ENCODE measurements at places on chromosomes 16 and 17.
A peak's percentile ranks its signal among the peaks of the same experiment; 100 is the strongest.

DNA sequence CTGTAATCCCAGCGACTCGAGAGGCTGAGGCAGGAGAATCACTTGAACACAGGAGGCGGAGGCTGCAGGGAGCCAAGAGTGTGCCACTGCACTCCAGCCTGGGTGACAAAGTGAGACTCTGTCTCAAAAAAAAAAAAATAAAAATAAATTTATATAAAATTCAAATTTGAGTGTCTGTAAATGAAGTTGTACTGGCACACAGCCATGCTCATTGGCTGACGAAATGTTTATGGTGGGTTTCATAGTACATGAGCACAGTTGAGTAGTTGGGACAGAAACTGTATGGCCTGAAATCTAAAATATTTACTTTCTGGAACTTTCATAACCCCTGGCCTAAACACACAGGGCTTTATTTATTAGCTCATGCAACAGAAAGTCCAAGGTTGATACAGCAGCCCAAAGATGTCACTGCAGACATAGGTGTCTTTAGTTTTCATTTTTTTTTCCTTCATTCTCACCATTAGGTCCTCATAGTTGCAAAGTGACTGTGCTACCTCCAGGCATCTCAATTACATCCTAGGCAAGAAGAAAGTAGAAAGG is 355.3 kb downstream of the SLC39A11 start:
- DNase-seq, result no peak

GRCh38 chr17:5264893-5265292 is 17.2 kb upstream of the RABEP1 start:
- DNase-seq, result no peak

DNA sequence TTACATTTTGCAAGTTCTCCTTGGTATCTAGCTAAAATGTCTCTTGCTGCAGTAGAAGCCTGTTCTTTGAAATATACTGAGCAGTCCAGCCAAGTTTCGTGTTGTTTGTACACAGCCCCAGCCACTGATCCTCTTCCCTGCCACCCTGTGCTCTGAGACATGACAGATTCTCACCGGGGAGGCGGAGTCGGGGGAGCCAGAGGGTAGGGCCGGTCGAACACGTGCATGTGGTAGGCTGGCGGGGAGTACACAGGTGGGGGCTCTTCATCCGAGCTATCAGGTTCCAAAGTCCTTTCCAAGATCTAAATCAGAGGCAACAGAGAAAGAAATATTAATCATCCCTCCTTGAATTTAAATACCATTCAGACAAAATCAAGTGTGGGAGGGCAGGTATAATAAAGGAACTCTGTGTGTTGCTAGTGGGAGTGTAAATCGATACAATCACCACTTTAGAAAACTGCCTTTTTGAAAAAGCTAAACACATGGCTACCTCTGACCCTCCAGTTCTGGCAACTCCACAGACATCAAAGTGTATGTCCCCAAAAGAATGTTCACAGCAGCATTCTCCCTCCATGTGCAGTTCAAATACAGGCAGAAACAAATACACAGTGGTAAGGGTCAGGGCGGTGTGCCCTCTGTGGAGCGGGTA is 29.7 kb upstream of the MRPS23 start:
- DNase-seq, result no peak

DNA sequence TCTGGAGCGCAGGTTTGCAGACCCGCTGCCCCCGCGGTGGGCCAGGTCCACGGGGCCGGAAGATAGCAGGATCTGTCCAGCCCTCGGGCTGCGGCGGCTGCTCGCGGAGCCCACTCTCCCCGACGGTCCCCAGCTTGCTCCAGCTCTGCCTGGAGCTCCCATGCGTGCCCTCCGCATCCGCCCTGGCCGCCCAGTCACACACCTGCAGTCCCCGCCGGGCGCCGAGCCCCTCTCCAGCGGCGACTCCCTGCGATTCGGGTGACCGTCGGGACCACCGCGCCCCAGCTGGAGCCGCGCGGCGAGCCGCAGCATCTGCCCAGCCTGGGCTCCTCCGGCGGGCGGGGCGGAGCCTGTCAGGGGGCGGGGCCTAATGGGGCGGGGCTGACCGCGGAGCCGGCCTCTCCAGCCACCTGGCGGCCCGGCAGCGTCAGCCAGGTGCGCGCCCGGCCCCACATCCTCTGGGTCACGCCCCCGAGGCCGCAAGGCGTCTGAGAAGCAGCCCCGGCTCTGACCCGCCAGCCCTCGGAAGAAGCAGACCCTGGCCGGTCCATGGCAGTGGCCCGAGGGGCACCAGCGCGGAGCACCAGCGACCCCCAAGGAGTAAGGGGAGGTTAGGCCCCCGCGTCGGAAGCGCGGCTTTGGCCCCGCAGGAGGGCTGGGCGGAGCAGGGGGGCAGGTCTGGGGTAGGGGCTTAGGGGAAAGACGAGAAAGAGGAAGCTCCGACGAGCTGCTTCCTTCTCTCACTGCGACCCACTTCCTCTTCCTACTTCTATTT is at the start of gene PIK3R5:
Gene PIK3R5 (minus strand): TSS at position 314 of the 775 bp plus-strand sequence. CDS start 54,213 bp downstream, outside the sequence.
- peak; percentile 81 for DNase-seq

- DNase-seq, result no peak
These were observed 3.8 kb downstream of the CENPV start for GRCh38 chr17:16349431-16349830.

DNA sequence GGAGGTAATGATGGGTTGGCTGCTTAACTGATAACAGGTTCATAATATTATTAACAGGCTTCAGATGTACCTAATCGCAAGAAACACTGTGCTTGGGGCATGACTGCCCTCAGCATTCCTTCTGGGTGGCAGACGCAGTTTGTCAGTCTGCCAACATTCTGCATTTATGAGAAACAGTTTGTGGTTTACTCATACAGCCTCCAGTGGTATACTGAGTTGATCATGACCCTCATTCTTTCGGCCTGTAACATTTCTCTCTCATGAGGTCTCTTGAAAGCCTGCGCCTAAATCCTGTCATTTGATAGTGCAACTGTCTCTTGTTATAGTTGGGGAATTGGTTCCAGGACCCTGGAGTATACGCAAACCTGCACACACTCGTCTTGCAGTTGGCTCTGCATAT is 4.9 kb upstream of the RUSF1 start:
- no peak for DNase-seq

DNA sequence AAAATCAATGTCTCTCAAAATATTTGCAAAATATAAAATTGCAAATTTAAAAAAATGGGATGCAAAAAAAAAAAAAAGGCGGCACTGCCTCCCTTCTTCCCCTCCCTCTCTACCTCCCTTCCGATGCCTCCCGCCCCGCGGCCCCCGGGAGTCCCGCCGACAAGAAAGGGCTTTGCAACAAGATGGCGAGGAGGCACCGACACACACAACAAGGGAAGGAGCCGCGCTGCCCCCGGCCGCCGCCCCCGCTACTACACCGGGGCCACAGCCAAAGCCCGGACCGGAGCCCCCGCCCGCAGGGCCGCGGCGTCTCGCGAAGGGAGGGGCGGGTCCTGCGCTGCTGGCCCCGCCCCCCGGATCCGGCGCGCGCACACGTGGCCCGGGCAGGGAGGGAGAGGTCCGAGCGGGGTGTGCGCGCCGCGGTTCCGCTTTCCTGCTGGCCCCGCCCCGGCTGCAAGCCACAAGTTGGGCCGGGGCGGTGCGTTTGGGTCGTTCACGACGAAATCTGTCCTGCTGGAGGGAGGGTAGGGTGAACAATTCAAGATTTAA is at the start of gene MNT:
Gene MNT (minus strand): TSS at position 184 of the 549 bp plus-strand sequence. CDS start 348 bp downstream, outside the sequence.
- peak; percentile 91 for DNase-seq

DNA sequence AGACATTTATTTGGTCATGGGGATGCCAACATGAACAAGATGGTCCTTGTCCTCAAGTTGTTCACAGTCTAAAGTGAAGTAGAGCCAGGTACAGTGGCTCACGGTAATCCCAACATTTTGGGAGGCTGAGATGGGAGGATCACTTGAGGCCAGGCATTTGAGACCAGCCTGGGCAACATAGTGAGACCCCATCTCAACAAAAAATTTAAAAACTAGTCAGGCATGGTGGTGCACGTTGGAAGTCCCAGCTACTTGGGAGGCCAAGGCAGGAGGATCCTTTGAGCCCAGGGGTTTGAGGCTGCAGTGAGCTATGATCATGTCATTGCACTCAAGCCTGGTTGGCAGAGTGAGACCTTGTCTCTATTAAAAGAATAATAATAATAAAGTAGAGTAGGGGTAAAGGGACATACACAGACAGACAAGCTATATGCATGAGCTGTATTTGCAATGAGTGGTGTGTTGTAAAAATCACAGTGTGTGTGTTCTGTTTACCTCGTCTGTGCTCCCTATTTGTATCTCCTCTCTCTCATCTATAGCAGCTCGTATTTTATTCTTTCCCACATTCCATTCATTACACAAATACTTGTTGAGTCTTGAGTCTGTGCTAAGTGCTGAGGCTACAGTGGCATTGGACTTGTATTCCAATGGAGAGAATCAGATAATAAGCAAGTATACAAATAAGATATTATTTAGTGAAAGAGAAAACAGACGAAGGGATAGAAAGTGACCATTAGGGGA is 73.9 kb upstream of the DHX40 start:
- no peak for DNase-seq

GRCh38 chr16:83715217-83715920 is 92.4 kb upstream of the HSBP1 start:
- no peak for DNase-seq

- no peak for DNase-seq
These were observed 874 bp downstream of the CMTM3 start for GRCh38 chr16:66605177-66605978.

GRCh38 chr17:44438636-44439035 is 49.2 kb upstream of the ITGA2B start:
- DNase-seq, result no peak

- DNase-seq, result no peak
These were observed 9.5 kb upstream of the CENPT start for GRCh38 chr16:67856927-67857546.

- no peak for DNase-seq
These were observed 1.8 kb upstream of the QPRT start for GRCh38 chr16:29676989-29677785.

GRCh38 chr17:1865252-1866037 is 35.6 kb downstream of the RPA1 start:
- DNase-seq, result peak; percentile 20

GRCh38 chr17:42670789-42671657 is 5.8 kb downstream of the PLEKHH3 start:
- no peak for DNase-seq

- no peak for DNase-seq
These were observed 23.0 kb downstream of the RARA start for GRCh38 chr17:40331743-40332641.

DNA sequence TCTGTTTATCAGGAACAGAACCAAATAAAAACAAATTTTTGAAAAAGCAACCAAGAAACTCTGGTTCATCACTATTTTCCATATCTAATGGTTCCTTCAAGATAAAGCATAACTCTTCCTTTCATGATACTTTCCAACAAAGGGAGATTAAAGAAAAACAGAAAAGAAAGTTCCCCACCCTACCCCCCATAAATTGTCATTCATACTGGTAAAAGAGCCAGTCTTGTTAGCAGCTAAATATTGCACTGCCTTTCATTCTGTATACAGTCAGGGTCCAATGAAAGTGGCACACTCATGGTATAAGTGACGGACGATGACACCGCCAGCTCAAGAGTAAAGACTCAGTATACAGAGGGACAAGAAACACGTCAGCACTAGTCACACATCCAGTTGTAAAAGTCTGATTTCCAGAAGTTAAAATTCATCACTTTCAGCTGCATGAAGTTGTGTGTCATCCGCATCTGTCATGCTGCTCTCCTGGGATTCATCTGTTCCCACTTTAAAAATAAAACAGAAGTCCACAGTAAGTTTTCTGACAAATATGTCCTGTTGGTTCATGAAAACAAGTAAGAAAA is 68.5 kb downstream of the CDC27 start:
- no peak for DNase-seq

DNA sequence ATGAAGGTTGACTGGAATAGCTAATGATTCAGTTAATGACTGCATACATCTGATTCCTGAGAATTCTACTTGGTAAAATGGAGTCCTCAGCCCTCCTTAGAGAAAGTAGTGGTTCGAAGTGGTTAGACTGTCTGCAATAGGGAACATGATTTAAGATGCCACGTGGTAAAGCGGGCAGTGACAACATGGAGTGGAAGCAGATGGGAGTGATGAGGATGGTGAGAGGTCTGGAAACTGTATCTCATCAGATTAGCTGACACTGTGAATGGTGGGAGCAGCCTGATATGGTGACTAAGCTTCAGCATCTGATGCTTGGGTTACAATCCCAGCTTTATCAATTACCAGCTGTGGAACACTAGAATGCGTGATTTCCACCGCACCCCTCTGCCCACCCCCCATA is 8.4 kb downstream of the CDH11 start:
- no peak for DNase-seq

DNA sequence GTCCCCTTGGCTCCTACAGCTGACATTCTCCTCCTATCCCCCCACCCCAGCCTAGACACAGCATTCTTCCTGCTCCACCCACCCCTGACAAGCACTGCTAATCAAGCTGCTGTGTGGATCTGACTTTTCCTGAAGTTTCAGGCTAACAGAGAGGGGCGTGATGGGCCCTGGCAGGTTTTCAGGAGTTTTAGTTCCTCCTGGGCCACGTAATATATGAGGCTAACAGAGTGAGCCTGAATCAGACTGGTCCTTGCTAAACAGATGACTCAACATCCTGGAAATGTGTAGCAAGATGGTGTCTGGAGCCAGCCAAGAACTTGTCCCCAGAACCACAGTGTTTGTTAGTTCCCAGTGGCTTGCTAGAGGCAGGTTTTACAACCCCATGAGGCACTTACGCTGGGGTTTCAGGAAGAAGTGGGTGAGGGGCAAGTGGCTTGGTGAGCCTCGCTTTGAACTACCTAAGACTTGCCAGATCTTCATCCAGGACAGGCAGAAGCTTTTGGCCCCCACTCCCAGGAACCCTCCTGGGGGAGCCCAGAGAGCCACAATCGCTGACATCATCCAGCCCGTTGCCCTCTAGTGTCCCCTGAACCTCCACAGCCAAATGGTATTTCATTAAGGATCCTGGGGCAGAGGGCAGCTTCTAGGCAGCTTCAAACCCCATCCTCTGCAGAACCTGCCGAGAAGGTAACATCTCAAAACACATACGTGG is 15.9 kb downstream of the TMEM92 start:
- no peak for DNase-seq

DNA sequence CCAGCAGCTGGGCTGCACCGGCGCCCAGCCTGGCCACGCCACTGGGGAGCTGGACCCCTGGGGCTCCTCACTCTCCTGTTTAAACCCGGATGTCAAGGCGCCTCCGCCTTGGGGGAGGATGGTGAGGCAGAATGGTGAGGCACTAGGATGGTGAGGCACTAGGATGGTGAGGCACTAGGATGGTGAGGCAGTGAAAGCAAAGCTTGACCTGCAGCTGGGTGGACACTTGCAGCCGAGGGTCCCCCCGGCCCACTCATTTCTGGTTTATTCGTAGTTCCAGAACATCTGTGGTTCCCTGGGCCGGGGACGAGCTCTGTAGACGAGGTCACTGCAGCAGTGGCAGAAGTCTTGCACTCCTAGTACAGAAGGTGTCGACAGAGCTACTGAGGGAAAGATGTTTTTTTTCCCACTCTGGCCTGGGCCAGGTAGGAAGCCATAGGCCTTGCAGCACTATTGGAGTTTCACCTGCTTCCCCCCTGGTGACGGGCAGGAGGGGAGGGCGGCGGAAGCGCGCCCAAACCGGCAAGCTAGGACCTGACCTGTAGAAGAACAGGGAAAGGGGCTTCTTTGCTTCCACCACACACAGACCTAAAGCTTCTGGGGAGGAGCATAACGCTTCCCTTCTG is 1.1 kb upstream of the HNF1B start:
- DNase-seq, result no peak

- DNase-seq, result no peak
These were observed 427.6 kb downstream of the ZFHX3 start for GRCh38 chr16:72620348-72620747.

- DNase-seq, result no peak
These were observed 40.5 kb upstream of the CLEC18B start for GRCh38 chr16:74461826-74462225.

Measured in stimulated activated CD4-positive, alpha-beta T cell treated with anti-CD3 and anti-CD28 coated beads, Interleukin-15, amount 100 ng/mL, for 1 hour (primary cell).